ENCODE measurements at places on chromosomes 13 and 19.

GRCh38 chr13:39712626-39713025 lies 57.2 kb downstream of the COG6 start:
- no peak for DNase-seq

DNA sequence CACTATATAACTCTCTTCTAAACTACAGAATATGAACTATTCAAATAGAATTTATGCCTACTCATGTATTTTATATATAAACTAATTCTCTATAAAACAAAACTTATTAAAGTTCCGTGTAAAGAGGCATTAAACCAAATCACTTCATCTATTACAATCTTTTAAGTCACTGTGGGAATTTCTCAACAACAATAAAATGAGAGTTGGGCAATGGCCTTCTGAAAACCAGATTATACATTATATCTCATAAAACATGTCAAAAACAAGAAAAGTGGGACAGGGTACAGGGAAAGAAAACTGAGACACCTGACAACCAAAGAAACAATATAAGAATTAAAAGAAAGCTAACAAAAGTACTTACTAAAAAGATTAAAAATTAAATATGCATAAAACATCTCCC lies 145.2 kb downstream of the DIAPH3 start:
- DNase-seq: no peak

DNA sequence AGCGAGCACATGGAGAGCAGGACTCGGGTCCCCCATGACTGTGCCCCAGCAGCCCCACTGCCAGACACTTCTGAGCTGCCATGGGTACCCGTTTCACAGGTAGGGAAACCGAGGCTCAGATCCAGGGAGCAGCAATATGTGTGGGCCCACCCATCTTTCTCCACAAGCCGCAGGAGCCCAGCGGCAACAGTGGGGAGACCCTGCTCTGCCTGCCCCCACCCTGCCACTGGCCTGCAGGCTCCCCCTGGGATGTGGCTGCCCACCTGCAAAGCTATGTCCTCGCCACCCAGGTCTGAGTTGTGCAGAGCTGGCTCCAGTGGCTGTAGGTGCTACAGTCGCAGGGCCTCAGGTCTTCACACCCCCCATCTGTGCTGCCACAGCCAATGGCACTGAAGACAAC lies 50.6 kb upstream of the C1QTNF9B start:
- DNase-seq: no peak

DNA sequence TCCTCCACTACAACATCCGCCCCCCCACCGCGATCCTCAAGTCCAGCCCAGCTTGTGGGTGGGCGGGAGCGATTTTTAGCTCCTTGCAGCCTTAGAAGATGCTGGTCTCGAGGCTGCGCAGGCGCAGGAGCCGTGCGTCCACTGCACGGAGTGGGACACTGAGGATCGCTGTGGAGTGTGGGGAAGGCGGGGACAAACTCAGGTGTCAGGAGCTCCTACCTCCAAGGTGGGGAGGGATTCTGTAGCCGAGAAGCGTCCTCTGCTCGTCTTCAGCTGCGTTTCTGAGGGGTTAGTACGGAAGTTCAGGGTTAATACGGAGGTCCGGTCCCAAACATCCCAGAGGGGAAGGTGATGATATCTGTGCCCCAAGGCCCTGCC lies at the start of gene RTBDN:
Gene RTBDN, minus strand, starts transcription at position 14 of the 378 bp plus-strand sequence. CDS start 4,600 bp downstream, outside the sequence.
- no peak for DNase-seq

- no peak for DNase-seq
Observed at GRCh38 chr13:27211771-27212364, 39.5 kb upstream of the RPL21 start.

- DNase-seq: no peak
Observed at GRCh38 chr13:41461527-41462139, 4.3 kb downstream of the RGCC start.

DNA sequence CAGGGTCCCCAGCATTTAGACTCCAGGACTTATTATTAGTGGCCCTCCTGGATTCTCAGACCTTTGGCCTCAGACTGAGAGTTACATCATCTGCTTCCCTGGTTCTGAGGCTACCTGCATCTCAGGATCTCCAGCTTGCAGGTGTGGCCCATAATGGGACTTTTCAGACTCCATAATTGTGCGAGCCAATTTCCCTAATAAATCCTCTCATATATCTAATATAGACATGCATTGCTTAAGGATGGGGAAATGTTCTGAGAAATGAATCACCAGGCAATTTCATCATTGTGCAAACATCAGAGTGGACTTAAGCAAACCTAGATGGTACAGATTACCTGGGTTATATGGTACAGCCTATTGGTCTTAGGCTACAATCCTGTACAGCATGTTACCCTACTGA lies 116.5 kb upstream of the FBXL3 start:
- no peak for DNase-seq

DNA sequence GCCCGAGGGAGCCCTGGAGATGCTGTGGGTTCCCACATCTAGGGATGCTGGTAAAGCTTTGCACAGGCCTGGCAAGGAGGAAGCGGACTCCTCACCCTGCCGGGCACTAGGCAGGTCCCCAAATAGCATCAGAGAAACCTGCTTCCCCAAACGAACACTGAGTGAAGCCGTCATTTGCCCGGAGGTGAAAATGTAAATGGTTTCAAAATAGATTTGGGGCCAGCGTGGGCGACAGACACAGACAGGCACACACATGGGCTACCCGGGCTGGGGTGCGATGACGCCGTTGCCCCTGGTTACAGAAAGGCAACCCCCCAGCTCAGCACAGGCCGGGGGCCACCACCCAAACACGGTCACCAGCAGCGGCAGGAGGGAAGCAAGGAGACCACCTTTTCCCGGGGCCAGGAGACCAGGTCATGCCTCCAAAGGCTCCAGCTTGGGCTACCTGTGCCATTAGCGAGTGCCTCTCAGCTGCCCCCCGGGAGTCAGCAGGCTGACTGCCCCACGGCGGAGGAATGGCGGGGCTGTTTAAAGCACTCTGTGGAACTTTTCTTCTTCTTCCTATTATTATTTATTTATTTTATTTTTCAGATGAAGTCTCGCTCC lies 47.5 kb upstream of the NDUFS7 start:
- no peak for DNase-seq

GRCh38 chr13:51603716-51604115 lies 19.5 kb downstream of the WDFY2 start:
- DNase-seq: no peak

- DNase-seq: no peak
Observed at GRCh38 chr13:75489502-75490263, 7.7 kb upstream of the TBC1D4 start.

DNA sequence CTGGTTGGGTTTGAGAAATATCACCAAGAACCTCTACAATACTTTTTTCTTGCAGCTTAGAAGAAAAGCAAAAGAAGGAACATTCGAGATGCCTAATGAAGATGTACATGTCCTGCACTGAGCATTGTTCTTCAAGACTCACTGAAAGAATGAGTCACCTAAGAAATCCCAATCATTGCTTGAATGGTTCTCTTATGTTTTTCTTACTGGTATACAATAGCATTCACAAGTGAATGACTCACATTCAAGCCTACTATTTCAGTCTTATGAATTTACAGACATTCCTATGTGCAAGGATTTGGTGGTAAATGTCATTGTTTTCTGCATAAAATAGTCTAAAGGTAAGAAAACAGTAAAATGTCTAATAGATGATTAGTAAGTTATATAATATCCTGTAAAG lies 594.6 kb downstream of the PCDH9 start:
- DNase-seq: no peak
